ENCODE measurements at places on chromosomes 5 and 9. TPM values are rescaled to one million over a fixed set of nuclear protein-coding genes. Genes with fewer than 3 reads are reported as not detected.

- no peak for DNase-seq
Observed at GRCh38 chr9:463455-464171, 248.9 kb downstream of the DOCK8 start.

DNA sequence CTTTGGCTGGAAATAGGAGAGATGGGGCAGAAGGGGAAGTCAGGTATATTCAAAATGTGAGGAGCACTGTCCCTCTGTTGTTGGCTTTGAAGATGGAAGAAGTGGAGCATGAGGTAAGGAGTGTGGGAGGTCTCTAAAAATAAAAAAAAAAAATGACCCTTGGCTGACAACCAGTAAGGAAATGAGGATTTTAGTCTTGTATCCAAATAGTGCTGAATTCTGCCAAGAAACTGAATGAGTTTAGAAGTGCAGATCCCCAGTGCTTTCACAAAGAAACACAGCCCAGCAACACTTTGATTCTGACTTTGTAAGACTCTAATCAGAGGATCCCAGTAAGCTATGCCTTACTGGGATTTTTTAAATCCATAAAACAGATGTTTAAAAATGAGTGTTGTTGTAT is 367.9 kb downstream of the CYLC2 start:
- DNase-seq = no peak

GRCh38 chr5:117380316-117380715 is 805.7 kb upstream of the SEMA6A start:
- no peak for DNase-seq

- DNase-seq = no peak
Observed at GRCh38 chr5:55593115-55593472, 58.3 kb upstream of the PLPP1 start.

The PKN3 gene
- 10.2 TPM for polyA plus RNA-seq

Measured in right renal cortex interstitium (tissue), 3 donors.